ENCODE measurements at places on chromosomes 16 and 17. TPM values are rescaled to one million over a fixed set of nuclear protein-coding genes. Genes with fewer than 3 reads are reported as not detected.

DNA sequence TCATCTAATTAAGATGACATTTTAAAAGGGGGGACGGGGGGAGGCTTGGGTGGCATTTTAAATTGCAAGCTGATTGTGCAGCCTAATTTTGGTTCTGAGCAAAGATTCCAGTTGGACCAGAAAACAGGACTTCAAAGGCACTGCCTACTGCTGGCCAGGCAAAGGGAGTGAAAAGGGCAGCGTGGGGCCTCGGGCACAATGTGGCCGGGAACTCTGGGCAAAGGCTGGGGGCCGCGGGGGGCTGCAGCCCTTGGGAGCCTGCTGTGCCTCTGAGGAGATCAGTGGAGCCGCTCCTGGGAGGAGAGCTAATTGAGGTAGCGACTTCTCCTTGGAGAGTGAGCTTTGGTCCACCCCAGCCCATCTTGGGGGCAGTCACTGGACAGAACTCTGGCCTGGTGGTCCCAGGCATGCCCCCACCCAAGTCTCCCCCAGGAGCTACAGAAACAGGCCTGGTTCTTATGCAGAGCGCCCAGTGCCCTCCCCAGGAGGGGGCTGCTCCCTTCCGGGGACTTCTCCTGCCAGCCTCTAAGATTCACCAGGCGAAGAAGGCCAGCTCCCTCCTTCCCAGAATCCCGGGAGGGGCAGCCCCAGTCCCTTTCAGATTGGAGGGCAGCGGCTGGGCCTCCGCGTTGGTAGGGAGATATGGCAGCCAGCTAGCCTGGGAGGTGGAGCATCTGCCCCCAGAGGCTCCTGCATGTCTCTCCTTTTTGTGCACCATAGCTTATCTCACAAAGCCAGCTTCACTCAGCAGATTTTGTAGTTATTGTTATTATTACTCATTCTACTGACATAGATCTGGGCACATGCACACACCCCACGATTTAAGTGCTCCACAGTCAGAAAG is 115.6 kb downstream of the GNAO1 start:
- no peak for DNase-seq

DNA sequence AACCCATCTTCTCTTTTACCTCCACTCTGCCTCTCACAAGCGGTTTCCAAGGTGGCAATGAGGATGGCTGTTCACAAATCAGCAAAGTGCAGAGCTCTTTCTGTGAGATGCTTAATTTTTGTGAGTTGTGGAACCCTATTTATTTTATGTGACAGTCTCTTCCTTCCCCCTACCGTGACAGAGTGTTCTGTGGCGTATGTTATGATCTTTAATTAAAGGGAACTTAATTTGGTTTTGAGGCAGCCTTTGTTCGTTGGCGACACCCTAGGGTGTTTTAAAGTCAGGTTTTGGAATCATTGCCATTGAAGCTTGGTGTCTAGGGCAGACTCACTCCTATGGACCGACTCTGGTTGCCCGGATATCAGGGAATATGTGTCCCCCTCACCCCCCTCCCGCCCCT is 83.3 kb upstream of the IRX3 start:
- DNase-seq: no peak

DNA sequence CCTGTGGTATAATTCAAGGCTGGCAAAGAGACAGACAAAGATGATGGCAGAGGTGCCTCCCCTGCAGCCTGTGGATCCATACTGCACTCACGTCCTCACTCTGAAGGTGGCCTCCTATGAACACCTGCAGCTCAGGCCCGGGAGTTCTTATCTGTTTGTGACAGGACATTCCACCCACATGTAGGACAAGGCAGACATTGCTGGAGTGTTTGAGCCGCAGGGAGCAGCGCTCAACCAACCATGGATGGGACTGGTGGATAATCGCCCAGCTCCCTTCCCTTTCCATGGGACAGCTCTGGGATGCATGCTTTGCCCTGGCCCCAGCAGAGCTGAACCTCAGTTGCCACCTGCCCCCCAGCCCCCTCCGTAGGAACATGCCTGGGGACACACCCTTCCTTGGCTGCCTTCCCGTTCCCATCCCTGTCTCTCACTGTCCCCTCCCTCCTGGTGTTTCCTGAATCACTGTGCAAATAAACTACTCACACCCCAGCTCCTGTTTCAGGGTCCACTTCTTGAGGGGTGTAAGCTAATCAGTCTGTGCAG is 22.2 kb downstream of the ITPRIPL2 start:
- DNase-seq: no peak

The CDYL2 gene
- total RNA-seq: 8.0 TPM

The C17orf50 gene
- not detected for total RNA-seq

The SLC16A11 gene
- not detected for total RNA-seq
